ENCODE measurements at places on chromosomes 7 and 10.

DNA sequence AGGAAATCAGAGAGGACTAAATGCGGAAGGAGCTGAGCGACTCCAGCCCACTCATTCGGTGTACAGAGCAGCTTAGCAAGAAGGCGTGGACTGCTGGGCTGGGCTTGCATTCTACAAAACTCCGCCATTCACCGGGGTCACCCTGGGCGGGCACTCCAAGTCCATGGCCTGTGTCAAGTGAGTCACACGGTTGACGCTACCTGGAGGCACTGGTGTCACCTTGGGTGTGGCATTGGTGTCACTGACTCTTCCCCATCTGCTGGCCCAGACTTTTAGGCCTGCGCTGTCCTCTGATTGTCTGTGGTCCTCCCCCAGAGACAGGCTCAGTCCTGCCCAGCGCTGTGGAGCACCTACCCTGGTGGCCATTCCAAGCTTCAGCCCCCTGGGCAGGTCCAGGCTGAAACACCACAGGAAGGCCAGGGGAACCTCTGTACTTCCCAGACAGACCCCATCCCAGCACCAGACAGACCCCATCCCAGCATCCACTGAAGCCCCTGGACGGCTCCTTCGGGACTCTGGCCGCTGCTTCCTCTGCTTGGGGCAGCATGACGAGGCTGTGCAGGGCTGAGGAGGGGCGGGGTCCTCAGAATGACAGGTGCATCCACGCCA lies 30.6 kb upstream of the CNPY1 start:
- DNase-seq: no peak

DNA sequence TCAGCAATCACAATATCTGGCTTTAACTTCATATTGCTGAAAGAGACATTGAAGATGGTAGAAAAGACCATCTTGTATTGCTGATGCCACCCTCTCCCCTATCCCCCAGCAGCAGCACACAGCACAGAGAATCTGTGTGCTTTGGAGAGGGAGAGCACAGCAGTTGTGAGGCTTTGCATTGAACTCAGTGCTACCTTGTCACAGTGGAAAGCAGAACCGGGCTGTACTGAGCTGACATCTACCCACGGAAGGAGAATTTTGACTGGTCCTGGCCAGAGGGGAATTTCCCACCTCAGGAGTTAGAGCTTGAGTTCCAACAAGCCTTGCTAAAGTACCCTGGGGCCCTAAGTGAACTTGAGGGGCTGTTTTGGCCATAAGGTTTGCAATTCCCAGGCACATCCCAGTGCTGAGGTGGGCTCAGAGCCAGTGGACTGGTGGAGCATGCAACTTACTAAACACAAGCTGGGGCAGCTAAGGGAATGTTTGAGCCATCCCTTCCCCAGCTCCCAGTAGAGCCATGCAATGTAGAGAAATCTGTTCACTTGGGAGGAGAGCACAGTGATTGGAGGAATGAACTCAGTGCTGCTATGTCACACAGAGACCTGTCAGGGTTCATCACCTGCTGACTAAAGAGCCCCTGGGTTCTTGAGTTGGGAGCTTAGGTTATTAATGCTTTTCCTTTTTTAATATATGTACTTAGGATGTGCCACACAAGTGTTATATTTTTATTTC lies 62.1 kb downstream of the OR13A1 start:
- DNase-seq: no peak

DNA sequence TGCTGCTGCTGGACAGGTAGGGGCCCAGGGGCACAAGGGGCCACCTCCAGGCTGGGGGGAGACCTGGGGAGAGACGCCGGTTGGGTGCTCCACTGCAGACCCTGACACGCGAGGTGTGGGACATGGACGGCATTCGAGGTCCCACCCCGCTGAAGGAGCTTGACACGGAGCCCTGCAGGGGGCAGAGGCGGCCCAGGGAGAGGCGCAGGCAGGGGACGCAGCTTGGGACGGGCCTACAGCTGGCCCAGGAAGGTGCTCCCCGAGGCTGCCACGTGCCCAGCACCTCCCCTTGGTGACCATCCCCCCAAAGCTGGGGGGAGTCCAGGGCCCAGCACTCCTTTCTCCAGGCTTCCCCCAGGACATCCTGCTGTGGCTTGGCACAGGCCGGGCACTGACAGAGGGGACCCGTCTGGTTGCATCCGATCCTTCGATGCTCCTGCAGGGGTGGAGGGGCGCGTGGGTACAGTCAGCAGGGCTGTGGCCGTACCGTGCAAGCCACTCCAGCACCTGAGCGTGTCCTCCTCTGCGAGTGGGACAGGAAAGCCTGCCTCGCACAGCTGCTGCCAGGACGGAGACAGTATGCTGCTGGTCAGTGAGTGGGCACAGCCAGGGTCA lies 174.4 kb downstream of the ELFN1 start:
- no peak for DNase-seq

GRCh38 chr10:20094226-20094976 lies 278.2 kb downstream of the PLXDC2 start:
- DNase-seq: peak; percentile 3

GRCh38 chr10:13857451-13857850 lies 270.7 kb downstream of the PRPF18 start:
- DNase-seq: no peak

- no peak for DNase-seq
These were observed 167.8 kb upstream of the AUTS2 start for GRCh38 chr7:69430384-69431021.

GRCh38 chr7:127758105-127758504 lies 106.1 kb downstream of the SND1 start:
- peak; percentile 36 for DNase-seq

DNA sequence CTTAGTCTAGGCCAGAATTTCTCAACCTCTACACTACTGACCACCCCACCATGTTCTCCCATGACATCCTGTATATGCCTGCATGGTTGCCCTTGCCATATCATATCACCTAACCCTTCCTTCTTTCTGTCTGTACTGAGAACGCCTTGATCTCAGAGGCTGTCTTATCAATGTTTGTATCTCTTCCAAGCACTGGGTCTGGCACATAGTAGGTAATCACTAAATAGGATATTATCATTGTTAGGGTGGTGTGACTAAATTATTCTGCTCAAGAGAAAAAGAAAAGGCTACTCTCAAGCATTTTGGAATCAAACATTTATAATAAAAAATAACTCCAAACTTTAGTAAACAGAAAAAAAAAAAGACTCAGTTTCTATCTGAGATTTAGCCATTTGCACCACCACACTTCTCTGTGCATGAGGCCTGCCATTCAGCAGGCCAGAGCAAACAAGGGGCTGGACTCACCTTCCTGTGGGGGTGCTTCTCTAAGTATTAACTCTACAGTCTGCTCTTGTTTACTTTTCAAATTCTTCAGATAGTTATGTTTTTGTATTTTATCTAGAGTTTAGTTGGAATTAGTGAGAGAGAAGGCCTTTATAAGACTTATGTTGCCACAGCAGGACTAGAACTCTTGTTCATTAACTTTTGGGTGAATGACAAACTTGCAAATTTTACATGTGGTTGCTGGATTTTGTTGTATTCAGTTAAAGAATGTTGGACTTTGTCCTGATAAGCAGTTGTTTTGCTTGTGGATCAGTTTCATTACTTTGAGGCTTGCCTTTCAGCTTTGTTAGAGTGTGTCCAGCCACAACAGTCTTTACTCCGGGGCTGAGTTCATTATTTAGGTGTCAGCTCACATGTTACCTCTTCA lies 5.4 kb downstream of the AGBL3 start:
- DNase-seq: no peak

DNA sequence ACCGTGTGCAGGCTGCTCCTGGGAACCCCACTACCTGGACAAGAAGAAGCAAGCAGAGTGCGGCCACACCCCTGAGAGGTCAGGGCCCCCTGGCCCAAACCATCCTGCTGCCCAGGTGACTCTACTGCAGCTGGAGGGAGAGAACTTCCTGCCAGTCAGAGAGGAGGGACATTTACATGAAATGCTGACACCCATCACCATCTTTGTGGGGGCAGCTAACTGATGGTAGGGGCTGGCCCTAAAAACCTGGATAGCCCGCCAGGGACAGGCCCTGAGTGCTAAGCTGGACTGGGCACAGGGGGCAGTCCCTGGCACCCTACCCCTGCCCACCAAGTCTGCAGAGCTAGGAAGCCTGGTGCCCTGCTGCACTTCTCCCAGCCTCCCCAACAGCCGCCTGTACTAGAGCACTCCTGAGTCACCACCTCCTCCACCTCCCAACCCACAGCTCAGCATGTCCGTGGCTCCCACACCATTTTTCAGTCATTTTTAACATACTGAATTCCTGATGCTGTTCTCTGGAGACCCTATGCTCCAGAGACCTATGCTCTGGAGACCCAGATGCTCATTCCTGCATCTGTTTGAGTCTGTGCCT lies 27.5 kb downstream of the DPCD start:
- DNase-seq: no peak

GRCh38 chr7:29494350-29494749 lies 69.3 kb upstream of the PRR15 start:
- peak; percentile 65 for DNase-seq

DNA sequence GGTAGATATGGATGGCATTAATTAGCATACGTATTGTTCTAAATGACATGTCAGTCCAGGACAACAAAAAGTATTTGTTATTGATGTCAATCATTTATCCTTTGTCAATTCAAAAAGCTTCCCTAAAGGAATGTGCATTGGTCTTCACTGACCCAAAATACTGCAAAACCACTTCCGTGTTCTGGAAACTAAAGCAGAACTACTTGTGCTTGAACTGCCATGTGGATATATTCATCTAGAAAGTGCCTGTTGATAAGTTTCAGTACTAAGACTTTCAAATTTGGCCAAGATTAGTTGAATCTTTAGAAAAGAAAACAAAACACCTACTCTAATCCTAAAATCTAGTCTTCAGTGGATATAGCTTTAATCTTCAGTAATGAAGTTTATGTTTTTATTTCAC lies 242.1 kb upstream of the PPP1R3A start:
- DNase-seq: no peak

- DNase-seq: peak; percentile 84
These were observed 33.6 kb upstream of the AGR3 start for GRCh38 chr7:16915405-16915804.

DNA sequence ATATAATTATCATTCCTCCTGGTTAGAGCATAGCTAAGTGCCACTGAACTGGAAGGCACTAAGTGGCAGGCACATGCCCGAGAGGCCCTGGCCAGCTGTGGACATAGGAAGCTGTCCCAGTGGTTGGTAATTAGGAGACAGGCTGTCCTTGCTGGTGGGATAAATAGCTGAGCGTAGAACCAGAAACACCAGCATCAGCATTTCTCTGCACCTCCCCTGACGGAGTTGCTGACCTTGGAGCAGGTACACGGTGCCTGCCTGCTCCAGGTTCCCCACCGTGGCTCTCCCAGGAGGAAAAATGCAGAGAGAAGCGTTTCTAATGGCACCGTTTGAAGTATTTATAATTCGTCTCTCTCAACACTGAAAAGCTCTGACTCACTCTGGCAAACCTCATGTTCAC lies 5.6 kb upstream of the ABLIM1 start:
- DNase-seq: no peak

DNA sequence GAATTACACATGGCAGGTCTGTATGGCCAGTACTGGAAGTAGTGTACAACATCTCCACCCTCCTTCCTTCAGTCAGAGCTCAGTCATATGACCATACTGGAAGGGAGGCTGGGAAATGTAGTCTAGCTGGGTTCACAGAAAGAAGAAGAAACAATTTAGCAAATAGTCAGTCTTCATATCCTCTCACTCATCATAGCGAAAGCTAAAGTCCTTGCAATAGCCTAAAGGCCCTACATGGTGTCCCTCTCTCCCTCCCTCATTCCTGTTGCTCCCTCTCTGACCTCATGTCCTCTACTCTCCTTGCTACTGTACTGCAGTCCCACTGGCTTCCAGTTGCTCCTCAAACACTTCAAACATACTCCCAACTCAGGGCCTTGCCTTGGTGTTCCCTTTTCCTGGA lies 4.3 kb upstream of the CALU start:
- DNase-seq: no peak

DNA sequence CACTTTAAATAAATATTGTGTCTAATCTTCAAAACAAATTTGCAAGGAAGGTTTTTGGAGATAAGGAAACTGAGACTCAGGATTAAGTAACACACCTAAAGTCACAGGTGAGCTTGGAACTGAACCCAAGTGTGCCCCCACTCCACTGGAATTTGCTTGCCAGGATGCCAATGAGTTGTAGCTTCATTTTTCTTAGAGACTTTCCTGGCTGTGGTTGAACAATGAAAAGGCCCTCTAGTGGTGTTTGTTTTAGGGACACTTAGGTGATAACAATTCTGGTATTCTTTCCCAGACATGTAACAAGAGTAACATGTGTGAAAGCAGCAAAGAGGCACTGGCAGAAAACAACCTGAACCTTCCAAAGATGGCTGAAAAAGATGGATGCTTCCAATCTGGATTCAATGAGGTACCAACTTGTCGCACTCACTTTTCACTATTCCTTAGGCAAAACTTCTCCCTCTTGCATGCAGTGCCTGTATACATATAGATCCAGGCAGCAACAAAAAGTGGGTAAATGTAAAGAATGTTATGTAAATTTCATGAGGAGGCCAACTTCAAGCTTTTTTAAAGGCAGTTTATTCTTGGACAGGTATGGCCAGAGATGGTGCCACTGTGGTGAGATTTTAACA lies 1.5 kb downstream of the IL6 start:
- no peak for DNase-seq

DNA sequence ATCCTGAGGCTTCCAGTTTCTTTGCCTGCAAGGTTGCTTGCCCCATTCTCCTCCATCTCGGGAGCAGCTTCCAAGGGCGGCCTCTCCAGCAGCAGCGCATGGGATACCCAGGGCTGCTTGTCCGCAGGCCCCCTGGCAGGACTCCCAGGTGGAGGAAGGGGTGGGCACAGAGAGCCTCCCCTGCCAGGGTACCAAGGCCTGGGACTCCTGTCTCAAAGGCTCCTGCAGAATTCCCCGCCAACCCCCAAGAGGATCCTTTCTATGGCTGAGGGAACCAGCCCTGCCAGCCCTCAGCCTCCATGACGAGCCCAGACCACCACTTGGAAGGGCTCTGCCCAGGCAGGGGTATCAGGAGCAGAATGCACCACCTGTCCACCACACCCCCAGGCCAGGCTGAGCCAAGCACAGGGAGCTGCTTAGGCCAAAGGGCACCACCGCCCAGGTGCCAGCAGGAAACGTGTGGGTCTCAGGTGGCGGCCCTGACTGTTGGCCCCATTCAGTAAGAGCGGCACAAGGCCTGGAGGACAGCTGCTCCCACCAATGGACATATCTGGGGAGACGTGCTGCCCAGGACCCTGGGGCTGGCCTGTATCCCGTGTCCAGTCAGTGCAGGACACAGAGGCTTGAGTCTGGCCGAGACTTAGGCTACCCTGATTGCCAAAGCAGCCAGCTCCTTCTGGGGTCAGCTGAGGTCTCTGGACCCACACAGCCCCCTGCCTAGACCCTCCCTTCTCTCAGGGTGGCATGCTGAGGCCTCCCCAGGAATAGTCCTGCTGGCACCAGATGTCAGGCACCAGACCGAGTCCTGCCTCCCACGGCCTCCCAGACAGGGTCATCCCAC lies 33.8 kb upstream of the INPP5A start:
- no peak for DNase-seq

GRCh38 chr7:136912339-136912738 lies 43.9 kb downstream of the CHRM2 start:
- DNase-seq: no peak

DNA sequence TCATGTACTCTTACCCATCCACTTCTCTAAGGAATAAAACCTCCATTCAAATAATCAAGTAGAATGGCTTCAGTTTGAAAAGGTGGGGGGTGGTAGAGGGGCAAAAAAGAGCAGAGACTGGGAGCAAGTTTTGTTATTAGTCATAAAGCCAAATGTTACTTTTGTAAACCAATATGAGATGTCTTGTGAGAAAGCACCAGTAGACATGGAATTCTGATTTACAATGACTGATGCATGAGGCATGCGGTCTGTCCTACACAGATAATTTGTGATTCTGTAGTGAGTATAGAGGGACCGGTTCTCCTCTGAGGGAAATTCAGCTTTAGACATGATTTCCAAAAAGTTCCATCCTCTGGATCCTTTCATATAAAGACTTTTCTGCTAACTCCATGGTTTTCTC lies 12.9 kb upstream of the ABCA13 start:
- DNase-seq: peak; percentile 6
